Stimulated activated CD8-positive, alpha-beta memory T cell treated with anti-CD3 and anti-CD28 coated beads, Interleukin-7, amount 100 ng/mL, for 1 hour (primary cell): ENCODE measurements at places on chromosomes 2 and 18.

DNA sequence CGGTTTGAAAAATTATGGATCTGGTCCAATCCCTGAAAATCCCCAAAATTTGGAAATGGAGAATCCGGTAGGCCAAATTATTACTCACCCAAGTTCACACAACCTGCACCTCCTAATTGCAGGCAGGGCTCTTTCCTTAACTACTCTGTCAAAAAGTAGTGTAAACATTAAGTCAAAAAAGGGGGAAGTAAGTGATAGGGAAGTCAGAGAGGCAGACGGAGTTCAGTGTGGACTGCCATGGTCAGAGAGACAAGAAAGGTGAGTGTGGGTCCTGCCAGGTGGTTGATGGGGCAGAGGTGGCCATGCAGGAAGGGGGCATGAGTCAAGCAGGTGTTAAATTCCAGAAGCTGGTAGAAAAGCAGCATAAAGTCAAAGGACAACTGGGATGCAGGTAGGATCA, 104.7 kb upstream of the STPG4 start:
- no peak for DNase-seq

DNA sequence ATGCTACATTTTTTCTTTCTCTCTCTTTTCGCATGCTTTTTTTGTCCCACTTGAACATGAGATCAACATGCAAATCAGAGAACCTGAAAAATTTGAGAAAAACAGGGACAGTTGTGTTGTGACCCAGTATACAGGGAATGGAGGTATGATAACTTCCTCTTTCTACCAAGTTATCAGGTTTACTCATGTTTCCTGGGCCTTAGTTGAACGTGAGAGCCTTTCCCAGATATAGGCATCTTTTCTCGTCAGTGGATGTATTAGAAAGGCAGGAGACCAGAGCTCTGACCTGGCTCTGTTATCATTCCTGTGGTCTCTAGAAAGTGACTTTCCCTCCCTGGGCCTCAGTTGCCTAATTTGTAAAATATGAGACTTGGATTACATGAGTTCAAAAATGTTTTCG, 30.1 kb upstream of the FAM117B start:
- no peak for DNase-seq

GRCh38 chr2:207896525-207897285, 127.0 kb upstream of the FZD5 start:
- no peak for DNase-seq

- no peak for DNase-seq
Observed at GRCh38 chr2:136666-137065, 90.4 kb upstream of the FAM110C start.

DNA sequence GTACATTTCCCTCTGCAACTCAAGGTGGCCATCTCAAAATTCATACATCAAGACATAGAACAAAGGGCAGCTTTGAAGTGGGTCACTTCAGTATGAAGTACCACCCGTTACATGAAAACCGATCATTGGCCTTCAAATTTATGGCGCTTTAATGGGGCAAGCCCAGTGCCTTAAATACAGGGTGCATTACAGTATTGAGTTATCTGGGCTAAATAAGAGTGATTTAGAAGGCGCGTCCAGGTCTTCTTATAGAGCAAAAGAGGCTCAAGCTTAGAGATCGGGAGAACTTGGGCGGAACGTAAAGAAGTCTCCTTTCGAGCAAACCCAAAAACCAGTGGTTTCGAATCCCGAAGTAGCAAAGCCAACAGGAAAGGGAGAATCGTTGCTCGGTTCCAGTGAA, 7.1 kb downstream of the HOXD3 start:
- DNase-seq = no peak

DNA sequence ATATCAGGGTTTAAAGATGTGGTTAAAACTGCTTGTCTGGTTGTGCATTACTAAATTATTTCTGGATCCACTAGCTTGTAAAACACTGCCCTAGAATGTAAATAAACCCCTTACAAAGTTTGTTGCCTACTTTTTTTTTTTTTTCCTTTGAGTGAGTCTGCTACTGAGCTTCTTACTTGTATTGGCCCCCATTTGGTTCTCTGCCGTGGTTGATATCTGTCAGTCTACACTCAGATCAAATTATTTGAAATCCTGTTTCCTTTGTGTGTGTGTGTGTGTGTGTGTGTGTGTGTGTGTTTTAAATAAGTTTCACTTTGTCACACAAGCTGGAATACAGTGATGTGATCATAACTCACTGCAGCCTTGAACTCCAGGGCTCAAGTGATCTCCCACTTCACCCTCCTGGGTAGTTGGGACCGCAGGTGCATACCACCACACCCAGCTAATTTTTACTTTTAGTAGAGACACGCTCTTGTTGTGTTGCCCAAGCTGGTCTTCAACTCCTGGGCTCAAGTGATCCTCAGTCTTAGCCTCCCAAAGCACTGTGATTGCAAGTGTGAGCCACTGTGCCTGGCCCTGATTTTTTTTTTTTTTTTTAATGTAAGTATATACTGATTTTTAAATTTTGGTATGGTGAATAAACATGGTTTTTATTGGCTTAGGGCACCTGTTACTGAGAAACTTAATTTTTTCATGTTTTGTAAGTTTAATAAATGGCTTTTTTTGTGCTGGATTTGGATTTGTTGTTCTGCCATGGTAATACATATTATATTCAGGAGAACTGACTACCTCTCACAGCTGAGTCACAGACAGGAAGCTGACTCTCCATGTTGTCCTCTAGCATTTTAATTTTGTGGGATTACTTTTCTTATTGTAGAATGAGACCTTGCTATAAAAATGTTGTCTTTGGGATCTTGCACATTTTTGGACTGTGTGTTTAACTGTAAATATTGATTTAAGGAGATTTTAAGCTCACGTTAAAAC, 48.5 kb downstream of the MAP4K4 start:
- no peak for DNase-seq

- DNase-seq = no peak
Observed at GRCh38 chr2:215535741-215536140, 99.9 kb upstream of the FN1 start.

- DNase-seq = no peak
Observed at GRCh38 chr18:12765126-12765525, 62.3 kb downstream of the PSMG2 start.

DNA sequence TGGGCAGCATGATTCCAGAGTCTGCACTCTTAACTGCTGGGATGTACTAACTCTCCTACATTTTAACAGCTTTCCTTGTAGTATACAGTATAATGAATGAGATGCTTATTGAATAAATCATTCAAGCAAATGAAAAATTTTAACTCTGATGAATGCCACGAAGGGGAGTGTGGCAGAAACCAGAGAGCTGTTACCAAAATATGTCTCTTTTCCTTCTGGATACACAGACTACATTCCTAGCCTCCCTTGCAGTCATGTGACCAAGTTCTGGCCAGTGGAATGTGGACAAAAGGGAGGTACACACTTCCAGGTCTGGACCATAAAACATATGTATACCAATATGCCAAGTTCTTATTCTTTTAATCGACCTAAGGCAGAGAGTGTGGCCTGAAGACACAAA, 1.7 kb upstream of the EML4 start:
- no peak for DNase-seq

DNA sequence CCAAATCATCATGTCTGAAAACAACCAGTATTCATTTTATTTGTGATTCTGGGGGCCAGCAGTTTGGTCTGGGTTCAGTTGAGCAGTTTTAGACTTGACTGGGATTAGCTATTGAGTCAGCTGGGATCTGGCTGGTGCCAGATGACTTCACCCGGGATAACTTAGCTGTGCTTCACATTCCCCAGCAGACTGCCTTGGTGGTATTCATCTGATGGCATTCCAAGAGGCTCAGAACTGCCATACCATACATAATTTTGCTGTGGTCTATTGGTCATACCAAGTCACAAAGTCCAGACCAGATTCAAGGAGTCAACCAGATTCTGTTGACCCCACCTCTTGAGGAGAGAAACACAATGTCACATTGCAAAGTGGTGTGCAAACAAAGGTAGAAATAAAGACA, 7.8 kb upstream of the FSHR start:
- no peak for DNase-seq

- DNase-seq = no peak
Observed at GRCh38 chr2:127573771-127574170, 38.3 kb downstream of the MYO7B start.

DNA sequence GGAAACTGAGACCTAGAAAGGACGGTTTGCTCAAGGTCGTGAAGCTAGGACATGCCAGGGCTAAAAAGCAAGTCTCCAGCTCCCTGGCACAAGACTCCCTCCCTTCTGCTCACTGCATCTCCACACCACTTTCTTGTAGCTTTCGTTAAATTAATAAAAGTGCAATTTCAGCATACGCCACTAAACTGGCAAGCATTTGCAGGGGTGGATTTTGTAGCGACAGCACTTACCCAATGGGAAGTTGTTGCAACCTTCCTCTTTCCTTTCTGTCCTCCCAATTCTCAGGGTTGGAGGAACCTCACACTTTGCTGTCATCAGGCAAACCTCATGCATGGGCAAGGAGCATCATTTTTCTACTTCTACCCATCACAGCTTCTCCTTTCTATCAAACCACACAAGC, 7.4 kb upstream of the RHOB start:
- DNase-seq = no peak

GRCh38 chr2:140308706-140309105, 1528.5 kb upstream of the NXPH2 start:
- DNase-seq = no peak

GRCh38 chr2:108615480-108616090, 81.3 kb downstream of the LIMS1 start:
- DNase-seq = no peak

- no peak for DNase-seq
Observed at GRCh38 chr2:59490994-59491393, 1062.5 kb downstream of the BCL11A start.

GRCh38 chr2:222240676-222241049, 58.1 kb downstream of the PAX3 start:
- no peak for DNase-seq

DNA sequence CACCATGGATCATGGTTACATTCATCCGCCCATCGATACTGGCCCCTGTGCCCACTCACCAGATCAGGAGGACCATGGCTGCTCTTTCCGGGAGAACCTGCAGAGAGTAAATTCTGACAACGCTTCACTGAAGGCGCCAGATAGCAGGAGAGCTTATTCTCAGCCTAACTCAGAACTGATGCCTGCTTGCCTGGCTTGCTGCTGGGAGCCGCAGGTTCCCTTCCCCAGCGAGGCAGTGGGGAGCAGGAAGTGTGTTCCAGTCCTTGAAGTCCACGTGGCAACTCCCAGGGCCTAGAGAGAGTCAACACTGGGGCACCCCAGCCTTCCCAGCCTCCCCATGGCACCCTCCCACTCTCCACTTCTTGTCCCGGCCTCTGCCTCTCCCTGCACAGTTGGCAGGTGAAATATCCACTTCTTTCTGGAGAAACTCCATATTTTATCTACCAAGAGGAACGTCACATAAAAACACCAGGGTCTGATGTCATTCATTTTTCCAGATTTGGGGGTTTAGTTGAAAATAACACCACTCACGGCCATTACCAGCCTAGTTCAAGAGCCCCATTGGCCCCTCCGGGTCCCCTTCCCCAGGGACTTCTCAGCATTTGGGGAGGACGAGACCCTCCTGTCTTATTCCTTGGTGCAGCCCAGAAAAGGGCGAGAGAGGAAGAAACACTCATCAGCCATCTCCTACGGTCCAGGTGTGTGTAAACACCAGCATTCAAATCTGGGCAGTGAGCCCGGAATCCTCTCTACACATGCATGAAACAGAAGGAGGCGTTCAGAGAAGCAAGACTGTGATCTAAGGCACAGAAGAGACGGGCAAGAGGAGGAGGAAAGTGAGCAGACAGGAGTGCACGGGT, 3.5 kb upstream of the TUBB6 start:
- DNase-seq = no peak

DNA sequence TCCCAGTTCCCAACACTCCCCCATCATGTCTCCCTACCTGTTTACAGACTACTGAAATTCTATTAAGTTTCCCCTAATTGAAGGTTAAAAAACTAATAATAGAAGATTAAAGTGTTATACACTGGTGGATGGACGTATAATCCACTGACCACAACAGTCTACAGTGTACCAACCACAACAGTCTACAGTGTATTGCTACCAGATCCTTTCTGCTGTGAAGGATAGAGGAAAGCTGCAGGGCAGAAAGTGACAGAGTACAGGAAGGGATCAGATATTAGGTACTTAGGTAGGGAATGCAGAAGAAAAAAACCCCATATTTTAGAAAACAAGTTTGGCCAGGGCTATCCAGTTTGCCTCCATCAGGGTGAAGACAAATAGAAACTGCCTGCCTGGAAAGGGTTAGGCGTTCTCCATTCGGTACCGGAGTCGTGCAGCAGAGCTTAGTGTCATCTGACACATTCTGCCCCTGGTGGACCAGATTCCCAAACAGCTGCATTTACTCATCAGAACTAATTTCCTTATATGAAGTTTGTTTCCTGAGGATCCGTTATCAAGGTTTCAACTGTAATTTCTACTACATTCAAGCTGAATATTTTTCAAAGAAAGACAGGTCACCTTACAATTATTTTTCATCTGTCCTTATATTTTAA, 49.9 kb downstream of the KLF7 start:
- DNase-seq = no peak

DNA sequence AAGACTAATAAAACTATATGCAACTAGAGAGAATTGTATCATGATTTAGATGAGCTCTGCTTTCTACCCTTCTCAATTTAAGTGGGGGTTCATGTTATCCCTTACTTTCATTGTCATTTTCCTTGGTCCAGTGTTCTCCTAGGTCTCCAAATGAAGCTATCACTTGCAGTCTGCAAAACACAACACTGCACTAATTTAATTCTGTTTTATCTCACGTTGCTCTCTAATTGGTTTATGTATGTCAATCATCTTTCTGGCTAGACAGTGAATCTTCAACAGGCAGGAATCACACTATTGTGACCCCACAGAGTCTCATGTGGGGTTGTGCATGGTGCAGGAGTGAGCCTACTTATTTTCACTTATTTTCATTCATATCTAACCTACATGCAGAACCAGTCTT, 348.3 kb upstream of the SYT4 start:
- no peak for DNase-seq

- DNase-seq = no peak
Observed at GRCh38 chr2:223989206-223989855, 32.1 kb downstream of the MRPL44 start.

DNA sequence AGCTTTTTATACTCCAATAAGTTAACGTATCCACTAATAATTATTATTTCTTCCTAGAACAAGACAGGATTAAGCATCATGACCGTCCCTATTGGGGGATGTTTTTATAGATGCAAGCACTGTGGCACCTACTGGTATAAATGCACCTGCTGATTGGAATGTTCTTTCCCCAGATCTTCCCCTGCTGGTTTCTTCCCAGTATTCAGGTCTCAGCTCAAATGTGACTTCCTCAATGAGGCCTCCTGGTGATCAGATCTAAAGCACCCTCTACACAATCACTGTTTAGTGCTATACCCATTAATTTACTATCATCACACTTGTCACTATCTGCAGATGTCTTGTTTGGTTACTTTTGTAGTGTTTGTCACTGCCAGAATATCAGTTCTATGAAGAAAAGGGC, 3.9 kb upstream of the TYMS start:
- DNase-seq = no peak

GRCh38 chr2:241000831-241001321, 2.5 kb downstream of the SNED1 start:
- DNase-seq = no peak

DNA sequence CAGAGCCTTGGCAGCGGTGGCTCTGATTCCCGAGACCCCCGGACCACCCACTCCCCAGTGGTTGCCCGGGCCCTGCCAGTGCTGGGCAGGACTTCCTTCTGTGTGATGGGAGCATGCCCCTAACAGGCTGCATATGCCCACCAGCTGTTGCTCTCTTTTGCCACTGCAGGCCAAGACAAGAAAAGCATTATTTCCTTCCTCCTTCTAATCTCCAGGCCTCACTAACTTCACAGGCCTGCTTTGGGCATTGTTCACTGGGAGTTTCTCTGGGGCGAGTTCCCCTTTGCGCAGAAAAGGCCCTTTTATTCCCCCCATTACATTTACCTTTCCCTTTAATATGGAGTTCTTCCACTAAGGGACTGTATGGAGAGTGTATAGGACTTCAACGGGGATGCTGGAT, 249.1 kb upstream of the SIX2 start:
- no peak for DNase-seq
